ENCODE measurements at places on chromosomes 2 and 18.

- no peak for DNase-seq
Measured at GRCh38 chr2:73112026-73112912, 479 bp downstream of the RAB11FIP5 start.

- DNase-seq: no peak
Measured at GRCh38 chr2:46810195-46810594, 105.4 kb downstream of the MCFD2 start.

- DNase-seq: no peak
Measured at GRCh38 chr2:237637429-237638135, 10.2 kb downstream of the LRRFIP1 start.

DNA sequence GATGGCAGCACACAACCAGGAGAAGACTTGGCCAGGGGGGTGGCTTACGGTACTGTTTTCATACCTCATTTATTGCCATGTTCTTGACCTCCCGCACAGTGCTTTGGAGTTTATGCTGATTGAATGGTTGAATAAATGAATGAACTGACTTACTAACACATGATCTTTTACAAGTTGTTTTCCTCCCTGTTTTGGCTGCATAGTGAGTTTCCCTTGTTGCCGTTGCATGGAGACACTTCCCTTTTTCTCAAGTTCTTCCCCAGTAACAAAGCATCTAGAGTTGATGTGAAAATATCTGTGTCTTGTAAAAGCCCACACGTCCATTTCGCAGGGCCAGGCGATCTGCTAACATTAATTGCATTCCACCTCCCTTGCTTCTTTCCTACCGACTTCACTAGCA lies 35.7 kb upstream of the RAB1A start:
- DNase-seq: no peak

GRCh38 chr2:12456293-12457106 lies 260.2 kb upstream of the TRIB2 start:
- DNase-seq: peak; percentile 35

DNA sequence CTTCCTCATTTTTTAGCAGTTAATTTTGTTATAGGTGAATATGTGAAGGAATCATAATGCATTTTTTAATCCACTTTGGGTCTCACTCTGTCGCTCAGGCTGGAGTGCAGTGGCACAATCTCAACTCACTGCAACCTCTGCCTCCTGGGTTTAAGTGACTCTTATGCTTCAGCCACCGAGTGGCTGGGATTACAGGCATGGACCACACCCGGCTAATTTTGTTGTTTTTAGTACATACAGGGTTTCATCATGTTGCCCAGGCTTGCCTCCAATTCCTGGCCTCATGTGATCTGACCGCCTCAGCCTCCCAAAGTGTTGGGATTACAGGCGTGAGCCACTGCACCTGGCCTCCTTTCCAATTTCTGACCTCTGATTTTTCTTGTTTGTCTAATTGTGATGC lies 17.7 kb downstream of the SCYGR5 start:
- no peak for DNase-seq

- no peak for DNase-seq
Measured at GRCh38 chr2:43397411-43397810, 171.0 kb upstream of the ZFP36L2 start.

- DNase-seq: no peak
Measured at GRCh38 chr2:15630978-15631719, 39.5 kb downstream of the DDX1 start.

GRCh38 chr18:46155641-46156051 lies 51.5 kb downstream of the HAUS1 start:
- DNase-seq: no peak

DNA sequence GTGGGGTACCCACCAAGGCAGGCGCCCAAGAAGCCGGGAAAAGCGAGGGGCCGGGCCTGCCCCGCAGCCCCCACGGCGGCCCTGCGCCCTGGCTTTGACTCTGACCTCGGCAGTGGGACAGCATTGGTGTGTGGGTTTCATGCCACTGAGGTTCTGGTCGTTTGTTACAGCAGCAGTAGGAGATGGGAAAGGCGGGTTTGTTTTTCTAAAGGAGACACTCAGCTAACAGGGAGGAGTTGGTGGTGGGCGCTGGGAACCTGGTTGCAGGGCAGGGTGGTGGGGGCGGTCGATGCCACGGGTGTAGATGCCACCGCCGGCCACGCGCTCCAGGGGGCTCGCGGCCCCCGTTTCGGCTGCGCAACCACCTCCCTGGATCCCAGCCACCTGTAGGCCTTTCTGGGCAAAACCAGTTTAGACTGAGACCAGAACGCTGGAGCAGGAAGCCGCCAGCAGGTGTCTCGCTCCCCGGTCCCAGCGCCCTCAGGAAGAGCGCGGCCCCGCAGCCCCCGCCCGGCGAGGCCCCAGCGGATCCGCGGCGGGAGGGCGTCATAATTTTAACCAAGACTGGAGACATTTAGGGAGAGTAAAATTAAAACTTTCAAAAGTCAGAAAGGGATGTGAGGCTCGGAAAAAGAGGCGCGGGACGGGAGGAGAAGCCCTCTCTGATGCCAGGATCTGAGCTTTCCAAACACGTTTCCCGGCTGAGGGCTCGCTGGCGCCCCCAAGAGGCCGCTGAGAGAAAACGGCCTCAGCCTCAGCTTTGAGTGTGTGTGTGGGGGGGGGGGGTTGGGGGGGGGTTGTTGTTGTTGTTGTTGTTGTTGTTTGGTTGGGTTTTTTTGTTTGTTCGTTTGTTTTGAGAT lies 17.4 kb downstream of the CIDEA start:
- no peak for DNase-seq

DNA sequence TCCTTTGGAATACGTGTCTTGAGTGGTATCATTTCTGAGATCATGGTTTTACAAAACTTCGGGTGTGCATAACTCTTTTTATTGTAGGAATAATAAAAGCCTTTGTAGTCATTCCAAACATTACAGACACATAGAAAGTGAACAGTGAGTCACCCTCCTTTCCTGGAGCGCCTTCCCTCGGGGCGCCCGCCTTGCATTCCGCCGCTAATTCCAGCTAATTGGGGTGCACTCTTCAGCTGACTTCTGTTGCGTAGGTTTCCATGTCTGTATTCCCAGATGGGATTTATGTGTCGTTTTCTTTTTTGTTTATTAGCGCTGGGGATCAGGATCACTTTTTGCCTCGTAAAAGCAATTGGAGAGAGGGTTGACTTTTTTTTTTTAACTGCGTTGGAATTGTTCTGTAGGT lies 18.7 kb downstream of the SH3BP4 start:
- DNase-seq: no peak

DNA sequence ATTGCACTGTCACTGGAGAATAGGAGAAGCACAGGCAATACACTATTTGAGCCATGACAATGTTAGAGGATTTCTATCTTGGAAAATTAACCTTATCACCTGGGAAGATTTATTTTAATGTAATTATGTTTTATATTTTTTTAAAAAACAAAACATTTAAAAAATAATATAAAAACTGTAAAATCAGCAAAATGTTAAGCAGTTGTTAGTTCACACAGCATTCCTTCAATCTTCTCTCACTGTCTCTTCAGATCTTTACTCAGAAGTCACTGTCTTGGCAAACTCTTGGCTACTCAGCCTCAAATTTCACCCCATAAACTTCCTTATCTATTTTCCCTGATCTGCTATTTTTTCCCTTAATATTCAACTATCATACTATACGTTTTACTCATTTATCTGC lies 1322.6 kb downstream of the LRP1B start:
- DNase-seq: no peak

- DNase-seq: no peak
Measured at GRCh38 chr2:239175181-239175580, 225.6 kb downstream of the HDAC4 start.

DNA sequence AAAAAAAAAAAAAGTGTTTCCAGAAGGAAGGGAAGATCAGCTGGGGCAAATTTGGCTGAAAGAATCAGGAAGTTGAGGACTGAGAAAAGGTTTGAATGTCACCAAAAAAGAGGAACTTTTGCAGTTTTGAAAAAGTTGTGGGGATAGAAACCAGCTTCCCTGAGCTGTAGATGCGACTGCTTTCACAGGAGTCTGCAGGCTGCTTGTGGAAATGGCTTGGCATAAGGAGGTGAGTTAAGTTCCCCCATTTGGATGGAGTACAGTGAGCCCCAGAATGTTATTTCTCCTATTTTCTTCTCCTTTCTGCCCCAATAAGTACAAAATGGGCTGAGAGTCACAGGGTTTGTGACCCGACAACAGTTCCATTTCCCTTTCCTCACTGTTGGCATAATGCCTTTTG lies 16.5 kb upstream of the ME2 start:
- no peak for DNase-seq

GRCh38 chr2:113126845-113127645 lies at the start of gene IL1RN:
Gene IL1RN (plus strand): TSS chr2:113127598. CDS start chr2:113127625, 27 bp downstream.
- DNase-seq: no peak

DNA sequence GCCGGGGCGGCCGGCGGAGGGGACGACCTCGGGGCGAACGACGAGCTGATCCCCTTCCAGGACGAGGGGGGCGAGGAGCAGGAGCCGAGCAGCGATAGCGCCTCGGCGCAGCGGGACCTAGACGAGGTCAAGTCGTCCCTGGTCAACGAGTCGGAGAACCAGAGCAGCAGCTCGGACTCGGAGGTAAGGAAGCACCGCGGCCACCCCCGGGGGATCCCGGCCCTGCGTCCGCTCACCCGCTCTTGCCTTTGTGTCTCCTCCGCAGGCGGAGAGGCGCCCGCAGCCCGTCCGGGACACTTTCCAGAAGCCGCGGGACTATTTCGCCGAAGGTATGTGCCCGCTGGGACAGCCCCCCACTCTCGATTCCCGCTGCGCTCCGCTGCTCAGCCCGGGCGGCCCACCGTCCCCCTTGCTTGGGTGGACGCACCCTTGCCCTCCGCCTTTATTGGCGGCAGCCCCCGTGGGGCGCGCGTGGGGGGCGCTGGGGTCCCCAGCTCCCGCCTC lies 611 bp downstream of the TCF7L1 start:
- no peak for DNase-seq

DNA sequence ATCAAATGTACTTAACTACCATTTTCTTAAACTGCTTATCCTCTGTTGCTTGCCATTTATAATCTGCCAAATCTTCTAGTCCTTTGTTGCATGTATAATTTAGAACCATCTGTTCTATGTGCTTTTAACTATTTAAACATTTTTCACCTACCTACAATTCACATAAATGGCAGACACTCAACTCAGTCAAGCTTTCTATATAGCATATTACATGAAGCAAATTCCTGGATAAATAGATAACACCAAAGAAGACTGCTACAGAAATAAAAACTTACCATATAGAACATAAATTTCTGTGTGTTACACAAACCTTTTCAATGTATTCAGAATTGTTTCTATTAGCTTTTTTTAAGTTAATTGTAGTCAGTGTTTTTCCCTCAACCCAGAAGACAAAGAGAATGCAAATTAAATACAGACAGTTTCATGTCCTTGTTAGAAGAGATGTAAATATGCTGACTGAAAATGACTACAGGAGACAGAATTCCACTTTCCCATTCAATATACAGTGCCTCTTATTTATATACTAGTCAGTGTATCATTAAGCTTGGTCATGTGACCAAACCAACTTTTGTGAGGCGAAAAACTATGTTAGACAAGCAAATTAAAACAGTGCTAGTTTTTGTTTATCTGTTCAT lies 2.6 kb downstream of the BAZ2B start:
- DNase-seq: no peak

GRCh38 chr2:120513776-120514357 lies 167.9 kb downstream of the INHBB start:
- no peak for DNase-seq

DNA sequence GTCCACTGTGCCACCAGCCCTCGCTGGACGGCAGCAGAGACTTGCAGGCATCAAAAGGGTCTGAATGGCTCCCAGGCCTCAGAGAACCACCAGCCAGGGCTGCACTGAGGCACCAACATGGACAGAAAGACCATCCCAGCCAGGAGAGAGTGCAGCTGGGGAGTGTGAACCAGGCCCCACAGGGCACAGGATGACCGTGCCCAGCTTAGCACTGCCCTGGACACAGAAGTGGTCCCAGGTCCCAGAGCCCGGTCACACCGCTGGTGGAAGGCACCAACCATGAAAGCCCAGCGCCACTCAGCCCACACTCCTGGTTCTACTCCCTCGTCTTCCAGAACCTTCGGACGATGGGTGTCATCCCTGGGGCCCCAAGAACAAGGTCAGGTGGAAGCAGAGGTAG lies 20.5 kb downstream of the AQP12A start:
- DNase-seq: no peak

DNA sequence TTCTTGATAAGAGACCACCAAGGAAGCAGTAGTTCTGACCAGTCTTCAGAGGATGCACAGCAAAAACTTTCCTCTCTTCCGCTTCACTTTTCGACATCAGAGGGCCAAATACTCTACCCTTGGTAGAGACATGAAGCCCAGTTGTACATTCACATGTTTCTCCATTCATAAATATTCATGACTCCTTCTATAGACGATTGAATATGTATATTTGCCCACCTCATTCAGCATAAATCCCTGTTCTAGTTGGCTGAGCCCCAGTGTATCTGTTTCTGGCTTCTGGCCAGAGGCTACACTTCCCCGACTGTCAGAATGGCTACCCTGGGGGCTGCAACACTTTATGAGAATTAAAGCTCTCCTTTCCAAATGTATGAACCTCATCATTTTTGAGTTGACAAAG lies 258.5 kb downstream of the ASXL3 start:
- no peak for DNase-seq

DNA sequence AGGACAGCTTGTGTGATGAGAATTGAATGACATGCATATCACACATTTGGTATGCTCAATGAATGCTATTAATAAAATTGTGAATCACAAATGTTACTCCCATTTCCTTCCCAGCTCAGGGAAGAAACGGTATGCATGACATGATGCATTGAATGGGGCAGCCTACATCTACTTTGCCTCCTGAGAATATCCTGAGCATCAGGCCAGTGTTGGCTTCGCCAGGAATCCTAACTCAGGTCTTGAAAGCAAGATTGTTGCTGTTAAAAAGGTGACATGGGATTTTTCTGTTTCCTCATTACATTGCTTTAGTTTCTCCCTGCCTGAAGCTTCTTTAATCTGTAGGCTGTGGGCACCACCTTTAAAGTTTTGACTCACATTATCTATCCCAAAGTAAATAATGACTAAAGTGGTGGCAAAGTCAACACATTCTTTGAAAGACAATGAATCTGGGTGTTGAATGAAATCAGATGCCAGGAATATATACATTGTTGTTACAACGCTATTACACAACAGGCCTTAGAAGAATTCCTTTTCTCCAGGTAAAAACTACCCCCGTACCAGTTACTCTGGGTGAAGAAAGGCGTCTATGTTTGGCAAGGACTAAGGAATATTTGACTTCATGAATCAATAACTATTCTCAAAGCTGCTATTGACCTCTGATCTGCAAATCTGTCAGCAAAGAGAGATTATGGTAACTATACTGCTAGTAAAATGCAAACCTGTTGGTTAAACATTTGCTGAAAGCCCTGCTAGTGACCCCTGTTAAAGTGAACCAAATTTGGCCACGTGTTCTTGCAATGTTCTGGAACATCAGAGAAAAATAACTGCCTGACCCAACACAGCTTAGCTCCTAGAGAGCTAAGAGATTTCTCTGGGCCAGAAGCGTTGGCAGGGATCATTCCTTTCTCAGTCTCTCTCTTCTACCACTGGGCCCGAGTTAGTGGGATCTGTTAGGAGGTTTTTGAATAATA lies 30.5 kb upstream of the NEDD4L start:
- no peak for DNase-seq

GRCh38 chr2:162242586-162243280 lies 512 bp downstream of the FAP start:
- DNase-seq: no peak

- DNase-seq: no peak
Measured at GRCh38 chr2:98769114-98769476, 38.2 kb upstream of the MGAT4A start.

All from stimulated activated CD4-positive, alpha-beta T cell treated with anti-CD3 and anti-CD28 coated beads, Interleukin-1b, Interleukin-23, amount 100 ng/mL, for 1 hour (primary cell).